Subcutaneous preadipocyte (primary cell): ENCODE measurements at places on chromosomes 3 and 15. TPM values are rescaled to one million over a fixed set of nuclear protein-coding genes. Genes with fewer than 3 reads are reported as not detected.

Gene CPLX3
- not detected in 2 replicates for total RNA-seq

Gene ALPK3
- total RNA-seq, result under 0.01 and 0.20 TPM in 2 replicates

Gene CACNA2D2
- not detected in 2 replicates for total RNA-seq

Gene JMJD7
- 0.37 and 0.78 TPM in 2 replicates for total RNA-seq

Gene STT3B
- total RNA-seq, result 162 and 200 TPM in 2 replicates

Gene CRYGS
- total RNA-seq, result 1.8 and 2.3 TPM in 2 replicates

Gene SHC4
- 0.39 and 0.73 TPM in 2 replicates for total RNA-seq

Gene ITIH3
- total RNA-seq, result not detected in 2 replicates

Gene NEK10
- total RNA-seq, result 9.2 and 13.1 TPM in 2 replicates

Gene DGKG
- total RNA-seq, result 0.37 and 1.4 TPM in 2 replicates

Gene ARNT2
- total RNA-seq, result 1.8 and 10.7 TPM in 2 replicates

Gene GSK3B
- total RNA-seq, result 47.8 and 53.4 TPM in 2 replicates

Gene GASK1A
- 0.39 and 0.73 TPM in 2 replicates for total RNA-seq

Gene EIF4E3
- 0.98 and 2.9 TPM in 2 replicates for total RNA-seq

Gene SMAD6
- 7.7 and 13.9 TPM in 2 replicates for total RNA-seq

Gene LRTM1
- total RNA-seq, result not detected in 2 replicates

Gene COL6A5
- total RNA-seq, result not detected in 2 replicates

Gene LRRC15
- total RNA-seq, result under 0.01 TPM in 2 replicates

Gene AGBL1
- total RNA-seq, result not detected in 2 replicates

Gene FBXO45
- total RNA-seq, result 7.0 and 14.7 TPM in 2 replicates

Gene GALNT15
- total RNA-seq, result 83.7 and 158 TPM in 2 replicates

Gene CYP8B1
- not detected in 2 replicates for total RNA-seq

Gene RASGRP1
- not detected in 2 replicates for total RNA-seq

Gene ADAMTS9
- 2.2 and 3.3 TPM in 2 replicates for total RNA-seq

Gene TUSC7
- not detected in 2 replicates for total RNA-seq

Gene GRK7
- not detected in 2 replicates for total RNA-seq

Gene KY
- 0.73 and 1.2 TPM in 2 replicates for total RNA-seq
